ENCODE measurements at places on chromosomes 1 and 21.
A peak's percentile ranks its signal among the peaks of the same experiment; 100 is the strongest.

DNA sequence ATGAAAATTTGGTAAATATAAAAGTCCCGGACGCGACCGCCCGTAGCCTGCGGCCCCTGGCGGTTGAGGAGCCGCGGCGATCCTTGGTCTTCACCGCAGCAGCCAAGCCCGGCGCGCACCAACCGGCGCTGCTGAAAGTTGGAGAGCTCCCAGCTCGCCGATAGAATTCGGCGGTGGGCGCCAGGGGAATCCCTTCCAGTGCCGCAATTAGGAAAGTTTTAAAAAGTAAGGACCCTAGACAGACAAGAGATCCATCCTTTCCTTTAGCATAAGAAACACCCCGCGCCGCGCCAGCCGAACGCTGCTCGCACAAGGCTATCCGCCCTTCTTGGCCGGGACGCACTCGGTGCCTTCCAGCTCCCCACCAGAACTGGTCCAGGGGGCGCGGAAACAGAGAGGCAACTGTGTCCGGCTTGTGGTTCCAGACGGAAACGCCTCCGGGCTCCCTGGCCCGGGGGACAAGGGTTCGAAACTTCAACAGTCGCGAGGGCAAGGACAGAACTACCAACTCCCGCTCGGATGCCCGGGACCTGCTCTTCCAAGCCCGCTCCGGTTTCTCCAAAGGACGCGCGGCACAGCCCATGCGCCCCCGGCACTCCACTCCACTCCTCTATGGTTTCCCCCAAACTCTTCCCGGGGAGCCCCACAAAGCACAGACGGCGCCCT is 1.7 kb downstream of the FAM78B start:
- DNase-seq = no peak

- DNase-seq = no peak
Observed at GRCh38 chr1:118963456-118964430, 24.4 kb downstream of the TBX15 start.

DNA sequence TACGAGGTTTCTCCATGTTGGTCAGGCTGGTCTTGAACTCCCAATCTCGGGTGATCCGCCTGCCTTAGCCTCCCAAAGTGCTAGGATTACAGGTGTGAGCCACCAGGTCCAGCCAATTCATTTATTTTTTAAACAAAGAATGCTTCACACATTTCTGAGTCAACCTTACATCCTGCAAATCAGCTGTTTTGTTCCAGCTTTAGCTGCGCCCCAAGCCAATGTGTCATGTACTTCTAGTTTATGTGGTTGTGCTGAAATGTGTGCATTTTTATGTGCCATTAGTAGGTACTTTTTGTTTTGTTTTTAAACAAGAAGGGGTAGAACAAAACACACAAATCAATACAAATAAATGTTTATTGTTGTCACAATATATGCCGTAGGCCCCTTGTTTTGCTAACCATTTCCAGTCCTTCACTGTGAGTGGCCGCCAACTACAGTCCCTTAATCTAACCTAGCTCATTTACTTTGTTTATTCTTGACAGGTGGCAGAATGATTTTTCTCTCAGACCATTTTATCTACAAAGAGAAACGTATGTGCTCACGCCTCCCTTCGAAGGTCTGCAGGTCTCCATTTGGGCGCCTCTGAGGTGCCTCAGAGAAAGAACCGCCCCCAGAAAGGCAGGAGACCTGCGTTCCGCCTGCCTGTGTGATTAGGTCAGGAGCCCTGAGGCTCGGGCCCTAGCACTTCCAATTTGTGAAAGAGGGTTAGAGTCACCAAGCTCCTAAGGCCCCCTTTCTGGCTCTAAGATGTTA is 2.8 kb upstream of the CASQ2 start:
- DNase-seq = no peak

DNA sequence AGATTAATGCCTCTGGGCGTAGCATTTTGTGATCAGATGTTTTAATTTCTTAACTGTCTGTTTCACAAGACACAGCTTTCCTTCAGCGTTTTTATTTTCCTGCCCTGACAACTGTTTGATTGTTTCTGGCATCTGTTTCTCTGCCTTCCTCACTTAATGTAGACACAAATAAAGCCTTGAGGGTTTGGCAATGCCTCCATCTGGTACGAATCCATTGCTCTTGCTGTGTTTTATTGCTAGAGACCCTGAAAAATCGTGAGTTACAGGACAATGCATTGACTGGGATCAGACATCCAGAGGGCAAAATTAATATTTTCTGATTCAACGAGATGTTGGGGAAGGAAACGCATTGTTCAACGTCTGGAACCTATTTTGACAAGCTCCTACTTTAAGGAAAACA is 363.5 kb downstream of the MRPL39 start:
- no peak for DNase-seq

DNA sequence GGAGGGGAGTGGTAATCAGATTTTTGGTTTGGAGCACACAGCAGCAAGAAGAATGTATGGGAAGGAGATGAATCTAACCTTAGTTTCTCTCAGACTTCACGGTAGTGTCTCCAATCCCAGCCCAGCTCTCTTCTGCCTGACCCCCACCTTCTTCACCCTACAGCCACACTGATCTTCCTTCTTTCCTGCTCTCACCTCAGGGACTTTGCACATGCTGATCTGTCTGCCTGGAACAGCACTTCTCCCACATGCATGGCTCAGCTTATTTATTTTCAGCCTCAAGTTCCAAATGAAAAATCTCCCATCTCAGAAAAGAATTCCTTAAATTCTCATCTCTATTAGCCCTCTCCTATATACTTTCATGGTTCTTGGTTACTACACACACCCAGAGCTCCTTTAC is 48.8 kb upstream of the LPAR3 start:
- DNase-seq = no peak

DNA sequence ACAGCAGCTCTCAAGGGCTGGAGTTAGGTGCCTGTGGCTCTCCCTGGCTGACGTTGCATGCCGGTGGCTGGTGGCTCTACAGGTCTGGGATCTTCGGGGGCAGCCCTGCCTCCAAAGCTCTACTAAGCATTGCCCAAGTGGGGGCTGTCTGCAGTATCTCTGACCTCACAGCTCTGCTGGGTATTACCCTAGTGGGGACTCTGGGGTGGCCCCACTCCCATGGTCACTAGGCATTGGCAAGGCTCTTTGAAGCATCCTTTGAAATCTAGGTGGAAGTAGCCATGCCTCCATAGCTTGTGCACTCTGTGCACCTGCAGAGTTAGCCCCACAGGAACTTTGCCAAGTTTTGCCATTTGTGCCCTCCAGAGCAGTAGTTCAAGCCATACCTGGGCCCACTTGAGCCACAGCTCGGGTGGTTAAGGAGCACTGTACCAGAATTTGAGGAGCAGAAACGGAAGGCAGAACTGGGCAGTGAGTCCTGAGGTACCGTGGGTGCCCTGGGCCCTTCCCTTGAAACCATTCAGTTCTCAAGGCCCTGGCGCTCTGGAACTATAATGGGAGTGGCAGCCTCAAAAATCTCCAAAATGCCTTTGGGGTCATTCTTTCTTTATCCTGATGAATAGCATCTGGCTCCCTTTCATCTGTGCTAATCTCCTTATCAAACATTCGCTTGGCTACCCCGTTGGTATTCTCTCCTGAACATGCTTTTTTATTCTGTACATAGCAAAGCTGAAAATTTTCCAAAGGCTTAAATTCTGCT is 15.4 kb downstream of the GJA4 start:
- no peak for DNase-seq

GRCh38 chr1:208910161-208910560 is 666.0 kb upstream of the PLXNA2 start:
- no peak for DNase-seq

GRCh38 chr1:26864610-26865480 is 1.9 kb downstream of the SFN start:
- DNase-seq = peak; percentile 97

GRCh38 chr1:239587066-239587465 is 200.7 kb downstream of the CHRM3 start:
- DNase-seq = no peak

- DNase-seq = no peak
Observed at GRCh38 chr1:156075162-156075561, 7.1 kb downstream of the MEX3A start.

GRCh38 chr1:12073796-12074195 is 10.7 kb downstream of the TNFRSF8 start:
- DNase-seq = no peak

GRCh38 chr1:232558954-232559353 is 71.0 kb downstream of the SIPA1L2 start:
- DNase-seq = no peak

- DNase-seq = no peak
Observed at GRCh38 chr1:161096530-161096929, 1.6 kb upstream of the KLHDC9 start.

DNA sequence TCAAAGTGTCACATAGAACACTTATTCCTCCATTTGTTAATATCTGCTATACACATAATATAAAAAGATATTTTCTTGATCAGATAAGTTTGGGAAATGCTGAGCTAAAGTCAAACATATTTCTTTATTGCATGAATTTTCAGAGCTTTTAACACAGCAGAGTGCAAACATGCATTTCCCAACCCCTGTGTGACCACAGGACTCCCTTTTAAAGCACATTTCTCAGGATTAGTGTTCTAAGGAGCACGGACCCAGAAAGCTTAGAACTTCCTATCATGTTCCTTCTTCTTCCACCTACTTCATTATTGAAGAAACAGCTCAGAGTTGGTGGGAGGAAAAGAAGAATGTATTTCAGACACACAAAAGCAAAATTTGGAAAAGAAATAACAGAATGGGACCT is 109.1 kb upstream of the CDC42BPA start:
- DNase-seq = no peak

- no peak for DNase-seq
Observed at GRCh38 chr1:36089393-36090121, 865 bp downstream of the ADPRS start.

GRCh38 chr1:163035446-163036249 is 33.5 kb upstream of the RGS4 start:
- DNase-seq = no peak

DNA sequence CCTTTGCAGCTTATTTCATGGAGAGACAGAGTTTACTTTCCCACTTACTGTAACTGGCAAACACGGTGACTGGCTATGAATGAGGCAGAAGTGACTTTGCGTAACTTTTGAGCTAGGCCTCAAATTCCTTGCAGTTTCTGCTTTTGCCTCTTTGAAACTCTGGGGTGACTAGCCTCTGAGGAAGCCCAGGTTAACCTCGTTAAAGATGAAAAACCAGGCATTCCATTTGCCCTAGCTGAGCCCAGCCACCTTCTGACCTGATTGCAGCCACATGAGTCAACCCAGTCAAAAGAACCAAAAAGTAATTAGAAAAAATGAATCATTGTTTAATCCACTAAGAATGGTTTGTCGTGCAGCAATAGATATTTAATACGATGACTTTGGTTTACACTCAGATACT is 20.4 kb downstream of the PRMT6 start:
- no peak for DNase-seq

DNA sequence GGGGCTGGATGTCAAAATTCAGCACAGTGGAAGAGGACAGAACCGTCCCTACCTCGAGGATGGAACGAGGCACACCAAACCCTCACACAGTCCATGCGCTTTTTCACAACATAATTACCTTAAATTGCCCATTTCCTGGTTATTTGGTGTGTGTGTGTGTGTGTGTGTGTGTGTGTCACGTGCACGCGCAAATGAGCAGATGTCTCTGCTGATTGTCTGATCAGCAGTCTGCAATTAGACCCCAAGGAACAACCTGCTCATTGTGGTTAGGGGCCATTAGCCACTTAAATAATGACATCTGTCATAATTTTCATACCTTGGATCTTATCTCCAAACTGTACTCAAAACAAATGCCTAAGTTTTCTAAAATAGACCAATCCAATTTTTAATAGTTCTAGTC is 23.2 kb downstream of the AVPR1B start:
- DNase-seq = no peak

DNA sequence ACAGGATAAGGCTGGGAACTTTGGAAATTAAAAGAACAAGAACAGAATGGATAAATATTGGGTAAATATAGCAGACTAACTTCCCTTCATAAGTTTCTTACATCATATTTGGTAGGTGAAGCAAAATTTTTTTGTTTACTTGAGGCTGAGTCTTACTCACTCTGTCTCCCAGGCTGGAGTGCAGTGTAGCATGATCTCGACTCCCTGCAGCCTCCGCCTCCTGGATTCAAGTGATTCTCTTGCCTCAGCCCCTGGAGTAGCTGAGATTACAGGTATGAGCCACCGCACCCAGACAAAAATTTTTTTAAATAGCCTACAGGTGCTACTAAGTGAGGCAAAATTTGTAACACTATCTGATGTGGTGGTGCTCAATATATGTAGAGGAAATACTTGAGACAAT is 50.7 kb downstream of the TM2D1 start:
- no peak for DNase-seq

GRCh38 chr21:46189959-46190490 is 5.8 kb upstream of the SPATC1L start:
- peak; percentile 55 for DNase-seq

- DNase-seq = no peak
Observed at GRCh38 chr1:179818743-179819173, 58.8 kb downstream of the TOR1AIP2 start.

DNA sequence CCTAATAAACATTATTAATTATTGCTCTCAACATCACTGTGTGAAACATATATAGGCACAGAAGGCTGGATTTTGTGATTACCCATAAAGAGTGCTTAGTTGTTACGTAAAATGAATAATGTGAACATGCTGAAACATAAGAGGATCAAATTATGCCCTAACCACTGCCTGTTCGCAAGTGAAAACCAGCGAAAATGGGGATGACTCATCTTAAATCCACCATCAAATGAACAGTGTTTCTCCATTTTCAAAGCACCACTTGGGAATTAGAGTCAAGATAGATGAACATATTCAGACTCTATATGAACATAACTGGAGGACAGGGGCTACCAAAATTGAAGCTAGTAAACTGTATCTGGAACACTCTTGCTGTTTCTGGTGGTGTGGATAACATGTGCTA is 386.2 kb downstream of the HHIPL2 start:
- DNase-seq = no peak

GRCh38 chr1:58824753-58825389 is 41.0 kb upstream of the JUN start:
- no peak for DNase-seq

GRCh38 chr1:244640917-244641316 is 12.0 kb upstream of the DESI2 start:
- no peak for DNase-seq

- DNase-seq = no peak
Observed at GRCh38 chr1:108200687-108201051, 526 bp upstream of the SLC25A24 start.

GRCh38 chr1:115237023-115237422 is 101.0 kb downstream of the NGF start:
- no peak for DNase-seq

GRCh38 chr1:3883194-3883925 is 16.7 kb downstream of the C1orf174 start:
- peak; percentile 70 for DNase-seq
